ENCODE measurements at places on chromosomes 5 and 9. TPM values are rescaled to one million over a fixed set of nuclear protein-coding genes. Genes with fewer than 3 reads are reported as not detected.

DNA sequence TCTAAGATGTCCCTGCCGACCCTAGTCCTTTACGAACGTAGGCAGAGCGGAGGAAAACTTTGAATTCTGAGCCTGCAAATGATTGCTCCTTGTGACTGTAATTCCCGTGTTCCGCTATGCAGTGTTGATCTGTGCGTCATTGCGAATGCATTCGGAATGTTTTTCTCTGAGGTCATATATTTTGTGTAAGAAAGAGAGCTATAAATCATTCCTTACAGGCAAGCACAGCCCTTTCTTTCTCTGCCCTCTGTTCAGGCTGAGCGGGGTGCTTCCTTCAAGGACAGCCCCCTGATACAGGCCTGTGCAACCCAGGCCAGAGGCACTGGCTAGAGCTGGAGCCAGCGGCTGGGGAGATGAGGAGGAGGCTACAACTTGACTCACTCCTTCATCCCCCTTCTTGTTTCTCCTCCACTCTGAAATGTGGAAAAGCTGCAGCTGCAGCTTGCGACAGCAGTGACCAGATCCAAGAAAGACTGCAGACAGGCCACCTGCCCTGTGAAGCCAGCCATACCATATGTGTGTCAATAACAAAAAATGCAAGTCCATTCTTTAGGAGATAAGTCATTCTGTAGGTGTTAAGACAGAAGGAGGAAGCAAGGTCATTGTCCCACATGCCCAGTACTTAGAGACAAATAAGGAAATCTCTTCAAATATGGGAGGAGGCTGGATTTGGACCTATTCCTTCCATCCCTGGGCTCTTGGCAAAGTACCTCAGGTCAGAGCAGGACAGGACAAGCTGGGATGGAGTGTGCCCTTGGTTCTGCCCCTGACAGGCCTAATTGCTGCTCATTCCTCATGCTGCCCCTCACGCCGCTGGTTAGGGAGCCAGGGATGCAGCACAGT, 345.7 kb upstream of the WWC1 start:
- DNase-seq: peak; percentile 44

GRCh38 chr5:29304545-29304944, 1888.9 kb upstream of the CDH6 start:
- no peak for DNase-seq

DNA sequence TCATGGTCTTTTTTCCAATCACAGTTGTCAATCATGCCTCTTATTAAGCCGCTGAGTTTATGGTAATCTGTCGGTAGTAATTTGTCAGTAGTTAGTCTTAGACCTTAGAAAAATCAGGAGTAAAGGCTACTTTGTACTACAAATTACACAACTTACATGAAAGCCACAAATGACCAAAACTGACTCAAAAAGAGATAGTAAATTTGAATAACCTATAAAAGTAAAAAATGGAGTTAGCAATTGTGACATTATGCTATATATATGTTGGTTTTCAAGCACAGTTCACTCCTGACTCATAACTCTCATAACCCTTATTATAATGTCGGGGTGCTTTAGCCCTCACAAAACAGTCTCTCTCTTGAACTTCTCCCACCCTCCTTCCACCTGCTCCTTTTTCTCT, 251.8 kb downstream of the ROR2 start:
- no peak for DNase-seq

- DNase-seq: no peak
These were observed 60.3 kb downstream of the S1PR3 start for GRCh38 chr9:89051421-89052025.

DNA sequence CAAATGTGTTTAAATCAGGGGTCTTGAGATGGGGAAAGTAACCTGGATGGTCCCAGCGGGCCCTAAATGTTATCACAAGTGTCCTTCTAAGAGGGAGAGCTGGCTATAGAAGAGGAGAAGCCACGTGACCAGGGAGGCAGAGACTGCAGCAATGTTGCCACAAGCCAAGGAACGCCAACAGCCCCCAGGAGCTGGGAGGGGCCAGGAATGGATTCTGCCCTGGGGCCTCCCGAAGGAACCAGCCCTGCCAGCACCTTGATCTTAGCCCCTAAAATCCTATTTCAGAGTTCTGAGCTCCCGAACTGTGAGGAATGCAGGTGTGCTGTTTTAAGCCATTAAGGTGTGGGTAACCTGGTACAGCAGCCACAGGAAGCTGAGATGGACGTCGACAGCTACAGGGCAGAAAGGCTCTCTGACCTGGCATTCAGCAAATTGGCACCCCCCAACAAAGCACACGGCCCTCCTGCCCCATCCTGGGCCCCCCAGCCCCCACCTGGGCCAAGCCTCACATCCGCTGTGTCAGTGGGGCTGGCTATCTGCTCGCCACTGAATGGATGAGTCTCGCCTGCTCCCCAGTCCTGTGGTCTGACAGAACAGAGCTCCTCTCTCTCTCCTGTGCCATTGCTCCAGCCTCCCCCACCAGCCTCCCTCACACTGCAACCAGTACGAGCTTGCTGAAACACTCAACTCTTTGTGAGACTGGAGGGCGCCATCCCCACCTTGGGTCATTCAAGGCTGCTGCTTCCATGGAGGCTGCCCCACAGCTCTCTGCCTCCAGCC, 78.8 kb downstream of the ADAMTS2 start:
- DNase-seq: no peak

DNA sequence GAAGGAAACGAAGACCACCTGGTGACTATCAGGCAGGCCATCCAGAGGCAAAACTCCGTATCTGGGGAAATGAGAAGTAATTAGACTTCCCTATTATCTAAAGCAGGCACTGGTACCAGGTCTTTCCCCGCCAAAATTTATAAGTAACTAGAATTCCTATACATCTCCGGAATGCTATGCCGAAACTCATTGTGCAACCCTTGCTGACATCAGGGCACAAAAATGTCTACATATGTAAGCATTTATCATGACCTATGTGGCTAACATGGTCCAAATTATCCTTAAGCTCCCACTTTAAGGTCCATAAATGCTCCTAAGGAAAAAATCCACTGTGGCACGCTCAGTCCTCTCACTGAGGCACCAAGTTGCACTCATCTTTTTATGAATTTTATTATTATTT, 17.8 kb downstream of the ACTL7B start:
- DNase-seq: no peak

- DNase-seq: no peak
These were observed 29.3 kb downstream of the TRIM32 start for GRCh38 chr9:116716438-116716837.

- DNase-seq: no peak
These were observed 172.5 kb downstream of the FSTL4 start for GRCh38 chr5:133439859-133440258.

GRCh38 chr5:84411832-84412605, 27.3 kb upstream of the EDIL3 start:
- DNase-seq: no peak

DNA sequence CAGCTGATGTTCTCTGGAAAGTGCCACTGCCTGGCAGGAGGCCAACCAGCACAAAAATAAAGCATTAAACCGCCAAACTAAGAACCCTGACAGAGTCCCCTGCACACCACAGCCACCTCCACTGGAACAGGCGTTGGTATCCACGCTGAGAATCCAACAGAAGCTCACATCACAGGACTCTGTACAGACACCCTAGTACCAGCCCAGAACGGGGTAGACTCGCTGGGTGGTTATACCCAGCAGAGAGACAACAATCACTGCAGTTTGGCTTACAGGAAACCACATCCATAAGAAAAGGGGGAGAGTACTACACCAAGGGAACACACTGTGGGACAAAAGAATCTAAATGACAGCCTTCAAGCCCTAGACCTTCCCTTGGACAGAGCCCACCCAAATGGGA, 15.0 kb upstream of the POU5F2 start:
- DNase-seq: no peak

DNA sequence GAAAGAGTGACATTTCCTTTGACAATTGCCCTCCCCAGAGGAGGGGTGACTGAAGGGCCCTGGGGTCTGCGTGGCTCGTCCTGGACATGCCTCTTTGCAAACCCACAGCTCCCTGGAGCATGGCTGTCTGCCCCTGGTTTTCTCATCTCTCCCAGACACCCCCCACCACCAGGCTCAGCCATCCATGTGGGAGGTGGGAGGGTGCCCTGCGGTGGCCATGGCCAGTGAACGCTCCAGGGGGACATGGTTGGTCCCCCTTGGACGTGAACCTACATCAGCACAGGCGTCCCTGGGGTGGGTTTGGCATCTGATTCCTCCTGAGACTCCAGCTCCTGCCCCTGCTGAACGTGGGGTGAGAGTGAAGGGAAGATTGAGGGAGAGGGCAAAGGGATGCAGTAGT, 67.7 kb upstream of the LMX1B start:
- DNase-seq: no peak

DNA sequence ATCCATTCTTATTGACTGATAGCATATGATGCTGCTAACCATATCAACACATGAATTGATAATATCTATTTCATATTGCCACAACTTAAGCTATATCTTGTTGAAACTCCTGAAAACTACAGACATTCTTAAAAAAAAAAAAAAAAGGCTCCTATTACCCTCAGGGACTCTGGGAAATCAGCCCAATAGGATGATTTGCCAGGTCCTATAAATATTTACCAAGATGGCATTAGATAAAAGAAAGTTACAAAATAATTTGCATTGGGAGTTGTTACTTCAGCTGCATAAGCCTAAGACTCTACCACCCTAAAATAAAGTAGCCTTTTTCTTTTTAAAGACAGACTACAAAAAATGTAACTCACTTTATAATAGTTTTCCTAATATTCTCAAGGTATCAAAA, 84.4 kb downstream of the CDO1 start:
- no peak for DNase-seq

- DNase-seq: no peak
These were observed 14.1 kb downstream of the B4GALT1 start for GRCh38 chr9:33153001-33153400.

Gene DRD1
- total RNA-seq: 0.06 TPM

Gene C9orf50
- not detected for total RNA-seq

Gene C5orf58
- not detected for total RNA-seq

Gene SHOC1
- not detected for total RNA-seq

Gene NIM1K
- total RNA-seq: 0.12 TPM

Gene OMD
- total RNA-seq: 4.0 TPM

Gene CDO1
- total RNA-seq: 5.4 TPM

Gene HAVCR1
- total RNA-seq: not detected

Gene PHF19
- 9.2 TPM for total RNA-seq

Gene FYB1
- 3.2 TPM for total RNA-seq

Gene TMEM252
- total RNA-seq: not detected

Gene POU4F3
- not detected for total RNA-seq
